NCI-H2171 treated with DMSO at 0.1 percent for 48 hours (cell line): ENCODE measurements at places on chromosomes 3 and 15.
A peak's percentile ranks its signal among the peaks of the same experiment; 100 is the strongest.

DNA sequence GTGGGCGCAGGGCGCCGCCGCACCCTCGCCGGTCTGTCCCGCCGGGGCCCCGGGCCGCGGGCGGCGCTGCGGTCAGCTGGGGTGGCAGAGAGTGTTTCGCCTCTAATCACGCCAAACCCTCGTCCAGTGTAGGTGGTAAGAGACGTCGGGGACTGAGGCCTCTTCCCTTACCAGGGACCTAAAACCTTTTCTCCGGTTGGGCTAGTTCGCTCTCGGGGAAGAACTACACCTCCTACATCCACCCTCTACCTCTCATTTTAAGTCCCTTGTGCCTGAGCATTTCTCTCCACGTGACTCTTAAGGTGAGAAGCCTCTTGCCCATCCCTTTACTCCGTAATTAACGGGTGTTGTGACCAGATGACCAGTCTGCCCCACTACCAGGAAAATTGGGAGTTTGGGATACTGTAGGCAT lies 520 bp downstream of the TMEM42 start:
- DNase-seq, result peak; percentile 17

GRCh38 chr3:10703875-10704274 lies 112.2 kb upstream of the SLC6A11 start:
- DNase-seq, result no peak

- no peak for DNase-seq
Measured at GRCh38 chr3:177595530-177596188, 398.4 kb upstream of the TBL1XR1 start.

DNA sequence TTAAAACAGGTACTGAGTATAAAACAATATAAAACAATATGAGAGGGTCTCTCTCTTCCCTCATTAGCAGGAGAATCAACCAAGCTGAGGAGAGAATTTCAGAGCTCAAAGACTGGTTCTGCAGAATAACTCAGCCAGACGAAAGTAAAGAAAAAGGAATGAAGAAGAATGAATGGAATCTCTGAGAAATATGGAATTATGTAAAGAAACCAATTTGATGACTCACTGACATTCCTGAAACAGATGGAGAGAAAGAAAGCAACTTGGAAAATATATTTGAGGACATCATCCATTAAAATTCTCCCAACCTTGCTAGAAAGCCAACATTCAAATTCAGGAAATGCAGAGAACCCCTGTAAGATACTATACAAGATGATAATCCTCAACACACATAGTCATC lies 630.9 kb downstream of the PYDC2 start:
- DNase-seq, result no peak

GRCh38 chr3:13069495-13069894 lies 3.7 kb downstream of the IQSEC1 start:
- no peak for DNase-seq

GRCh38 chr3:171135549-171135948 lies 109.0 kb upstream of the SLC2A2 start:
- DNase-seq, result no peak

- DNase-seq, result no peak
Measured at GRCh38 chr3:189586941-189587663, 44.1 kb upstream of the TP63 start.
